DMS153 (cell line): ENCODE measurements at places on chromosomes 4 and X.

DNA sequence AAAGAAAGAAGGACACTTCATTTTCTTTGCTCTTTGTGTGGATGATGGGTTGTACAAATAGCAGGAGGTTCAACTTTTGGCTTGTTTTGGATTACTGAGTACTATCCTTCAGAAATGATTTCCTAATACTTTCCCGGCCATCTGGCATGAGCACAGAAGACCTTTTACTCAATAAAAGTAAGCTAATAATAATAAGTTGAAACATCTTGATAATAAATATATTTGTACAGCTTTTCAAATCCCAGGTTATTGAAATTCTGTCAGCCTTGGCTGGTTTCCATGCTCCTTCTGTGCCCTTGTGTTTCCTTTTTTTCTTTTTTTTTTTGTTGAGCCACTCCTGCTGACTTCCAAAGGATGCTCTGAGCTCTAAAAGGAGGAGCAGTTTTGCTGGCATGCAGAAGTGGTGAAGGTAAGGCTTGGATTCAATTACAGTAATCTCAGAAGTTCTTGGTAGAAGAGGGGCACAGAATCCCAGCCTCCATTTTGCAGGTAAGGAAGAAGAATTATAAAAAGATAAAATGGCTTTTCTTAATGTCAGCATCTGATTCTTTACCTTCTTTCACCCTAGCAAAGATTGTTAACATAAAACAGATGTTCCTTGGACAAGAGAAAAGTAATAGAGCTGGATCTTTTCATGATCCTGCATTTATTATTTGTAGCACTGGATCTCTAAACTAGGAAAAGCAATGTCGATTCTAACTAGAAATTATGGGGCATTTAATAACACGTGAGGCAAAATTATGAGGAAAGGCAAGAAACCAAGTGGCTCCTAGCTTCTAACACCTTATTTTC, 31.9 kb downstream of the REPS2 start:
- DNase-seq: no peak

- no peak for DNase-seq
These were observed 81.7 kb downstream of the SNCA start for GRCh38 chr4:89755220-89755619.

GRCh38 chr4:39846705-39847104, 131.0 kb downstream of the PDS5A start:
- no peak for DNase-seq

DNA sequence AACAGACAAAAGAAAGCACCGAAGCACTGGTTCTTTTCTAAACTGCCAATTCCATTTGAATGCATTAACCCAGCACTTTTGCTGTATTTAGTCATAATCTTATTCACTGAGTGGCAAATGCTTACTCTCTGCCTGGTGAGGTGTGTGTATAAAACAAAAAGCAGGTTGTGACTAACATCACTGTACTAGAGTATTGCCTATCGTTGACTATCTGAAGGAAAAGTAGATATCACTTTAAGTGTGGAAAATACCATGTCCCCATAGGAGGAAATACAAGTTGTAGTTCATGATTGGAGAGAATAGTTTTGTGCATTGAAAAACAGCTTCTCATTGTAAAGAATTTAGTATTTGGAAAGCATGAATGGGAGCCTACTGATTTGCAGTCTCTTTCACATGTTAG, 2.7 kb downstream of the PDLIM5 start:
- no peak for DNase-seq

DNA sequence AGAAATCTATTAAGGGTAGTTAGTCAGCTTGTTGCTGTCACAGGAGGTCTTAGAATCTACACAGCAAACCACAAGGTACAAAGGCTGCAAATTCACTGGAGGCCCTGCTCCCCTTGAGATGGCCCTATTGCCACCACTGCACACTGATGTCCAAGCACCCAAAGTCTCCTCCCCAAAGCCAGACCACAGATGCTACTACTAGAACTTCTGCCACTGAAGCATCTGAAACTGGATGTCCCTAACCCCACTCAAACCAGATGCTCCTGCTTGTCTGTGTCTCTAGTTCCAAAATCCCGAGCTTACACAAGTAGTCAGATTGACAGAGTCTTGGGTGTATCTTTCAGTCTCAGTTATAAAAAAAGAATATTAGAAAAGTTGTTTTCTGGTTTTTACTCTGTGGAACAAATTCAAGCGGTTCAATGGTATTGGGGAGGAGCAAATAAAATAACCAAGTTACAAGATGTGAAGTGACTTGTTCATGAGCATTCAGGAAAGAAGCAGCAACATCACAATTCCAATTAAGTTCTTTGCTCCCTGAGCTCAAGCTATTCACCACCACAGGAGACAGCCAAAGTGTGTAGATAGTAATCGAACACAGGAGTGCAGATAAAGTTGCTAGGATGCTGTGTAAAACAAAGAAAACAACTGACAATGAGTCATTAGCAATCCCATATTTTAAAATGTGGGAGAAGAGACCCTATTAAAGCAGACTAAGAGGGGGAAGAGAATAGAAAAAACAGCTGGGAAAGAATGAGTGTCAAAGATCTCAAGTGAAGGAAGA, 352.3 kb downstream of the PDGFC start:
- no peak for DNase-seq

DNA sequence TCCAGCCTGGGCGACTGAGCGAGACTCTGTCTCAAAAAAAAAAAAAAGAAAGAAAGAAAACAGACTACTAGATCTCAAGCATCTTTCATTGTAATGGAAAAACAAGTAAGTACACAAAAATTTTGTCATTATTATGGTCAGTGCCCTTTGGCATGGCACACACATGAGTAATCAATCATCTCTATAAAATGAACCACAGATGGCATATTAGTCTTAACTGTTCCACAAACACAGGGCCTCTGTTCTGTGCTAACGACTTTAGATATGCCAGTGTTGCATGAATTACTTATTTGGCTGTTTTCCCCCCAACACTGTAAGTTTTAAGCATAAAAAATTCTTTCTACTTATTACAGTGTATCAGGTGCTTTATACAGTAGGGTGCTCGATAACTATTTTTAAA, 90.4 kb downstream of the COX7B2 start:
- DNase-seq: no peak

GRCh38 chr4:85808864-85809263, 333.9 kb downstream of the ARHGAP24 start:
- no peak for DNase-seq

DNA sequence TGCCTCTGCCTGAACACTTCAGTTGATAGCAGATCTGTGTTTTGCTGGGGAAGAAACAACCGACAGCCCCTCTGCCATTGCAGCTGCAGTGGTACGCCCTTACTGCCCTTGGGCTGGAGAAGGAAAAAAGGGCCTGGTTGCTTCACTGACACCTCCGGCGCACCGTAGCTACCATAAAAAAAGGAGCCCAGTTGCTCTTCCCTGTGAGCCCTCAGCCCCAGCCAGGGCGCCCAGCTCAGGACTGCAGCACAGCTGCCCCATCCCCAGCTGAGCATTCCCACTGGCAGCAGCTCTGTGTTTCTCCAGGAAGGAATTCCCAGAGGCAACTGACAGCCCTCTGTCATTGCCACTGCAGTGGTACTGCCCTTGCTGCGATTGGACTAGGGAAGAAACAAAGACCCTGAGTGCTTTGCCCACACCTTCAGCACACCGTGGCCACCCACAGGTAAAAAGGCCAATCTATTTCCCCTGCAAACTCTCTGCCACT, 142.7 kb downstream of the DKK2 start:
- no peak for DNase-seq

DNA sequence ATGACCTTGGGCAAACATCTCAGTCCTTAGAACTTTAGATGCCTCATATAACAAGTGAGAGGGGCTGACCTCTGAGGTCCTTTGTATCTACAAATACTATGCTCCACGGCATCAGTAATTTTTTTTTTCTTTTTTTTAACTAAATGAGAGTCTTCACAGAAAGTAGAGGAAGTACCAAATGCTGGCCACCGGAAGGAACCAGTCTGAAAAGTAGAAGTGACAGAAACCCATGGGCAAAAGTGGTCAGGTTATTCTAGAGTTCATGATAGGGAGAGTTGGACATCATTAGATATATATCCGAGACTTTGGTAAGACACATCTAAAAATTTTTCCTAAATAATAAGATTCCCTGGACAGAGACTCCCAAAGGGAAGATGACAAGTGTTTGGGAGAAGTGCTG, 53.7 kb downstream of the COQ2 start:
- no peak for DNase-seq

DNA sequence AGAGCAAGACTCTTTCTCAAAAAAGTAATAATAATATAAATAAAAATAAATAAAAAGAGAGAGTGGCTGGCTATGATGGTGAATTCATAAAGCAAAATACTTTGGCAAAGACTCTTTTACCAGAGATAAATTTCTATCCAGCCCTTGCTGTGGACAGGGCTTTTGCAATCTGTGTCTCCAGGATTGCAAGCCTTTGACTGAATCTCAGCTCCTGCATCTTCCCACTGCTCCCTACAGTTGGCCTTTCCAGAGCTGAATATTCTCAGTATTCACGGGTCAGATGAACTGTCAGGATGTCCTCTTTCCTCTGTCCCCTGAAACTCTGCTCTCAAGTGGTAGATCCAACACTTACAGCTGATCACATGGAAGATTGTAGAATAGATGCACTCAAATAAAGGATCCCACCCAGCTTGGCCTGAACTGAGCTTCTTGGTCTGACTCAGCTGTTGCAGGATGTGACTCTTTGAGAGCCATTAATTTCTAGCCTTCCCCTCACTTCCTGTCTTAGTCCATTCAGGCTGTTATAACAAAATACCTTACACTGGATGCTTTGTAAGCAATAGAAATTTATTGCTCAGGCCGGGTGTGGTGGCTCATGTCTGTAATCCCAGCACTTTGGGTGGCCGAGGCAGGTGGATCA, 123.4 kb upstream of the GUCY1A1 start:
- no peak for DNase-seq

GRCh38 chrX:54473993-54474859, 21.8 kb downstream of the FGD1 start:
- no peak for DNase-seq

GRCh38 chr4:169160825-169161224, 109.9 kb downstream of the SH3RF1 start:
- no peak for DNase-seq
